ENCODE measurements at places on chromosomes 5 and 9.

DNA sequence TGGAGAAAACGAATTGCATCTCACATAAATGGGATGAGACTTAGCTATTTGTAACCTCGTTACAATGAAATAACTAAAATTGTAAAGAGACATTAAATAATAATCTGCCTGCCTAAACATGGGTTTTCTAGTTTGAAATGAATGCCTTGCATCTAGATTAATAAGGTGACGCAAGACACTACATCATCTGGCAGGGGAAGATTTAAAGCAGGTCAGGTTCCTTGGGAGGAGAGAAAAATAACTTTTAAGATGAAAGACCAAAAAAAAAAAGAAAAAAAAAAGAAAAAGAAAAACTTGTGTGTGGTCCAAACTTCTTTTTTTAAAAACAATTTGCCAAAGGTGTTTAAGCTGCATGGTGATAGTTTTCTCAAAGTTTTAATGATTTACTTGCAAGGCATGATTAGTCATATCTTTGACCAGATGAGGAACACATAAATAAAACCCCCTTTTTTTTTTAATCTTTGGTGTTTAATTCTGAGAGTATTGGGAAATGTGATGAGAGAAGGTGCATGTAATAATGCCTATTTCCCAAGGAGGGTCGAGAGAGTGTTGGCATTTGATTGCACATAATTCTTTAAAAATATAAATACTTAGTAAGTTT is 122.9 kb upstream of the ADAMTSL1 start:
- no peak overlapping the region for H3K27ac ChIP-seq
- no peaks in the 10 kb centered on the region for H3K36me3 ChIP-seq
- H3K4me1 ChIP-seq = peaks cover 5% of the 10 kb centered on the region
- H3K4me3 ChIP-seq = no peak overlapping the region
- no peaks in the 10 kb centered on the region for H3K27me3 ChIP-seq

DNA sequence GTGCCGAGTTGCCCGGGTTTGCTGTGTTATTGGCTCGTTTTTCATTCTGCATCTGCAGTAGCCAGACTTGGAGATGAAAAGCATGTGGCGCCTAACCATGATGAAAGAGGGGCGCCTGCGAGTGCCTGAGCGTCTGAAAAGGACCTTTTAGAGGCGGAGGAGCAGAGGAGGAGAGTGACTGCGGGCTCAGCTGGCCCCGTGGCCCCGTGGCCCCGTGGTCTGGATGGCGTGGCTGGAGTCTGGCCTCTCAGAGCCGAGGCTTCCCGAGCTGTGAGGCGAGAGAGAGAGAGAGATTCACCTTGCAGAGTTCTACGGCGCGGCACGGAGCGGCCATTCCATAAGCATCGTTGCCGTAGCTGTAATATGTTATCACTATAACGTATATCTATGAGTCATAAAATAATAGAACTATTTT is 55.3 kb upstream of the RNU6ATAC start:
- no peaks in the 10 kb centered on the region for H3K27me3 ChIP-seq
- H3K27ac ChIP-seq = no peak overlapping the region
- no peak for DNase-seq

- H3K4me1 ChIP-seq = peaks cover 3% of the 10 kb centered on the region
- no peaks in the 10 kb centered on the region for H3K27me3 ChIP-seq
- H3K36me3 ChIP-seq = no peaks in the 10 kb centered on the region
- no peak overlapping the region for H3K27ac ChIP-seq
Observed at GRCh38 chr5:123204251-123204650, 115.2 kb downstream of the PRDM6 start.

GRCh38 chr5:160507221-160507721 is 85.6 kb downstream of the PTTG1 start:
- H3K36me3 ChIP-seq = no peaks in the 10 kb centered on the region
- no peaks in the 10 kb centered on the region for H3K27me3 ChIP-seq
- peak; percentile 83 for DNase-seq
- H3K27ac ChIP-seq = peak overlapping the region; percentile 63

GRCh38 chr9:111900151-111900857 is 3.7 kb downstream of the UGCG start:
- no peaks in the 10 kb centered on the region for H3K36me3 ChIP-seq
- no peaks in the 10 kb centered on the region for H3K27me3 ChIP-seq
- peaks cover 16% of the 10 kb centered on the region for H3K4me1 ChIP-seq
- peak overlapping the region; percentile 13 for H3K4me3 ChIP-seq

DNA sequence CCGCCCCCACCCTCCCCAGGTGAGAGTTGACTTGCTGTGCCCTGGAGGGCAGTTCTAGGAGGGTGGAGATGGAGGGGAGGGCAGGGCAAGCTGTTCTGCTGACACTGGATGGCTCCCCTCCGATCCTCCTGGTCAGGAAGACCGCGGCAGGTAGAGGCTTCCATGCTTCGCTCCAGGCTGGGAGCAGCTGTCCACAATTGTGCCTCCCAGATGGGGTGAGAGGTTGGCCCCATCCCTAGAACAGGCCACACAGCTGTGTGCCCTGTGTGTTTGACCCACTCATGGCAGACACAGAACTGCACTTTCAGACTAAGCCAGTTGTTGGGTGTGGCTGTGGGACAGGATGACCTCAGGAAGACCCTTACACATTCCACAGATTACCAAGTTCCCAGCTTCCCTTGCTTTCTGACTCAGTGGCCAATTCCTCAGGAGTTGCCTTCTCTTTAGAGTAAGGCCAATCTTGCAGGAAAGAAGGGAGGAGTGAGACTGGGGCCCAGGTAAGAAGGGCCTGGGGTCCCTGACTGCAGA is 72.1 kb upstream of the HSPA9 start:
- H3K4me3 ChIP-seq = no peak overlapping the region
- DNase-seq = peak; percentile 50
- H3K4me1 ChIP-seq = peaks cover 5% of the 10 kb centered on the region
- no peaks in the 10 kb centered on the region for H3K36me3 ChIP-seq

- no peaks in the 10 kb centered on the region for H3K27me3 ChIP-seq
- no peaks in the 10 kb centered on the region for H3K36me3 ChIP-seq
- peak; percentile 12 for DNase-seq
- H3K27ac ChIP-seq = peak overlapping the region; percentile 42
Observed at GRCh38 chr5:174798551-174798951, 74.2 kb downstream of the MSX2 start.

DNA sequence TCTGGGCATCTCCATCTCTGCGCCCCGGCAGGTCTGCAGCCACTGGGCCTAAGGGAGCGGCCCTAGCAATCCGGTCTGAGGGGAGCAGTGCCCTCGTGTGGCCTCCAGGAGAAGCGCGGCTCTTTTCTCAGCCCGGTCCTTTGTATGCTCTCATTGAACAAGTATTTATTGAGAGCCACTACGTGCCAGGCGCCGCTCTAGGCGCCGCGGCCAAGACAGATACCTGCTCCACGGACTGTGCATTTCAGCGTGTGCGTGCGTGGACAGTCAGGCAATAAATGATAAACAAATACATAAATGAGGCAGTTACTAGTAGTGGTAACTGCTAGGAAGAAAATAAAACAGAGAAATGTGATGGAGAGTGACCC is 2.3 kb upstream of the SLC4A9 start:
- peak; percentile 62 for DNase-seq
- peaks cover 4% of the 10 kb centered on the region for H3K4me1 ChIP-seq
- peak overlapping the region; percentile 32 for H3K27ac ChIP-seq
- no peaks in the 10 kb centered on the region for H3K36me3 ChIP-seq

GRCh38 chr9:123678038-123678877 is 251.7 kb downstream of the DENND1A start:
- no peaks in the 10 kb centered on the region for H3K27me3 ChIP-seq
- H3K4me1 ChIP-seq = no peaks in the 10 kb centered on the region
- H3K4me3 ChIP-seq = no peak overlapping the region
- DNase-seq = peak; percentile 15

GRCh38 chr9:36788534-36788933 is 215.8 kb downstream of the MELK start:
- peaks cover 2% of the 10 kb centered on the region for H3K27me3 ChIP-seq
- H3K4me3 ChIP-seq = no peak overlapping the region
- DNase-seq = no peak
- H3K27ac ChIP-seq = no peak overlapping the region

- DNase-seq = no peak
- no peaks in the 10 kb centered on the region for H3K27me3 ChIP-seq
- H3K4me3 ChIP-seq = peak overlapping the region; percentile 95
- H3K36me3 ChIP-seq = no peaks in the 10 kb centered on the region
Observed at GRCh38 chr5:128083811-128084227, 253 bp downstream of the SLC12A2 start.

GRCh38 chr5:140319833-140320232 is 16.9 kb upstream of the PFDN1 start:
- H3K36me3 ChIP-seq = no peaks in the 10 kb centered on the region
- H3K4me3 ChIP-seq = no peak overlapping the region

- DNase-seq = peak; percentile 5
- H3K27me3 ChIP-seq = no peaks in the 10 kb centered on the region
- no peak overlapping the region for H3K27ac ChIP-seq
Observed at GRCh38 chr9:122318284-122318683, 52.5 kb upstream of the PTGS1 start.

DNA sequence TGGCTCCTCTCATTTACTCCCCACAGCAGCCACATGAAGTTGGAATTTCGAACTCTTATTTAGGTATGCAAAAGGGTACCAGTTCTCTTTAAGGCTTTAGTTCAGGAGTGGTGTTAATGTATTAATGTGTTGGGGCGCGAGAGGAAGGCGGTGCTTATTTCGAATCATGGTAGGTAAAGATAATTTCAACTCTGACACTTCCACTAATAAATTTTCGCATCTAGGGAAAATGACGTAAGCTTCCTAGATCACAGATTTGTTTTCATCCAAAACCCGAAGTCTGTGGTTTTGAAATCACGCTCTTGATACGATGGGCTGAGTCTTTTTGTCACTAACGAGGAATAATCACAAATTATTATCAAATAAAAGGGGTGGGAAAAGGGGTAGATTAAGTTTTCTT is 681 bp downstream of the PPWD1 start:
- no peaks in the 10 kb centered on the region for H3K36me3 ChIP-seq
- peak overlapping the region; percentile 92 for H3K27ac ChIP-seq
- DNase-seq = no peak
- H3K27me3 ChIP-seq = no peaks in the 10 kb centered on the region

GRCh38 chr9:127370672-127371648 is 26.0 kb upstream of the SLC2A8 start:
- H3K27ac ChIP-seq = no peak overlapping the region
- no peak overlapping the region for H3K4me3 ChIP-seq
- no peaks in the 10 kb centered on the region for H3K36me3 ChIP-seq

GRCh38 chr5:67577424-67577823 is 380.8 kb upstream of the CD180 start:
- H3K4me3 ChIP-seq = no peak overlapping the region
- H3K27me3 ChIP-seq = no peaks in the 10 kb centered on the region
- H3K36me3 ChIP-seq = no peaks in the 10 kb centered on the region
- DNase-seq = peak; percentile 76

DNA sequence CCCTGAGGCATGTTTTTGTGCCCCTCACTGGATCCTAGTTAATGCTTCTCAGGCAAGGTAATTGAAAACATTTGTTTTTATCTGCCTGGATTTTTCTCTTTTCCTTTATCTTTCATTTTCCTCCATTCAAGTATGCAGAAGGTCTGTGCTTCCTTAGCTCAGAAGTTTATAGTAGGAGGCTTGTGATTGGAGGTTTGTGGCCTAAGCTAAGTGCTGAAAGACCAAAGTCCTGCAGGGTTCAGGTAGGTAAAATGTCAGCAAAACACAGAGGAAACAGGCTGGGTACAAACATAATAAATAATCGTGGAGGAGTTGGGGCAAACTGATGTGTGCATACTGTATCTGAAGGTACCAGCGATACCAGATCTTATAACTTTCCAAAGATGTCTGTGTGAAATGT is 230.9 kb upstream of the KLF4 start:
- H3K27ac ChIP-seq = no peak overlapping the region
- H3K36me3 ChIP-seq = no peaks in the 10 kb centered on the region
- H3K4me3 ChIP-seq = no peak overlapping the region
- DNase-seq = no peak
- no peaks in the 10 kb centered on the region for H3K4me1 ChIP-seq

DNA sequence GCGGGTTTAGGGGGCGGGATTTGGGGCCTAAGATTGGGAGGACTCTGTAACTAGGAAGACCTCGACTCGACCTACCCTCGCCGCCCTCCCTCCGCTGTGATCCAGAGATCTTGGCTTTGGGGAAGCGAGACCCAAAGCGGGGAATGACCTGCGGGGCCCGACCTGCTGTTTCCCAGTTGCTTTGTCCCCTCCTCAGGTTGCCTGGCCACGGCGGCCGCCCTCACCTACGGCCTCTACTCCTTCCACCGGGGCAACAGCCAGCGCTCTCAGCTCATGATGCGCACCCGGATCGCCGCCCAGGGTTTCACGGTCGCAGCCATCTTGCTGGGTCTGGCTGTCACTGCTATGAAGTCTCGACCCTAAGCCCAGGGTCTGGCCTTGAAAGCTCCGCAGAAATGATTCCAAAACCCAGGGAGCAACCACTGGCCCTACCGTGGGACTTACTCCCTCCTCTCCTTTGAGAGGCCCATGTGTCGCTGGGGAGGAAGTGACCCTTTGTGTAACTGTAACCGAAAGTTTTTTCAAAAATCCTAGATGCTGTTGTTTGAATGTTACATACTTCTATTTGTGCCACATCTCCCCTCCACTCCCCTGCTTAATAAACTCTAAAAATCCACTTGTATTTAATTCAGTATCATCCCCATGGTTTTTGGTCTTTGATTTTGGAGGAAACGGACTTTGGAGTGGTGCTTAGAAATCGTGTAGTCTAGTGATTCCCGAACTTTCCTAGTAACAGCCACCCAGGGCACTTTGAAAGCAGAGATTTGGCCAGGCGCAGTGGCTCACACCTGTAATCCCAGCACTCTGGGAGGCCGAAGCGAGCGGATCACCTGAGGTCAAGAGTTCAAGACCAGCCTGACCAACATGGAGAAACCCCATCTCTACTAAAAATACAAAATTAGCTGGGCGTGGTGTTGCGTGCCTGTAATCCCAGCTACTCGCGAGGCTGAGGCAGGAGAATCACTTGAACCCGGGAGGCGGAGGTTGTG is 878 bp downstream of the HIGD2A start:
- H3K27ac ChIP-seq = peak overlapping the region; percentile 95
- no peaks in the 10 kb centered on the region for H3K27me3 ChIP-seq
- H3K4me3 ChIP-seq = peak overlapping the region; percentile 76
- peaks cover 13% of the 10 kb centered on the region for H3K4me1 ChIP-seq

- H3K4me3 ChIP-seq = no peak overlapping the region
- H3K27ac ChIP-seq = no peak overlapping the region
- H3K36me3 ChIP-seq = no peaks in the 10 kb centered on the region
- H3K27me3 ChIP-seq = no peaks in the 10 kb centered on the region
- no peaks in the 10 kb centered on the region for H3K4me1 ChIP-seq
- DNase-seq = no peak
Observed at GRCh38 chr5:124796495-124796894, 50.1 kb upstream of the ZNF608 start.

DNA sequence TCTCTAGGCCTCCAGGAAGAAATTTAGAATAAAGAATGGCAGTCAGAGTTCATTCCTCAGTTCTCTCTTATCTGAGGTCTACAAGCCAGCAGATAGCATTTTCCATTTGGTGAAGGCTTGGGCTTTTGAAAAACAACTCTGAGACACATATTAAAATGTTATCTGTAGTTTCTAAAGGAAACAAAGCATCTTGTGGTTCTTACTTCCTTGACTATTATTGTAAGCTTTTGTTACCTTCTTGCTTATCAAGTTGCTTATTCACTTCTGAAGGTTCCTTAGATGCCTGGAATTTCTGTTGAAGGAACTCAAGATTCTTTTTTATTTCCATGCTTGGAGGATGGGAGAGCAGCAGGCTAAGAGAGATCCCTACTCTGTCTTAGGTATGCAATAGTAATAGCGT is 79.2 kb upstream of the MRPS30 start:
- no peak overlapping the region for H3K27ac ChIP-seq
- DNase-seq = no peak
- H3K36me3 ChIP-seq = no peaks in the 10 kb centered on the region
- no peaks in the 10 kb centered on the region for H3K4me1 ChIP-seq
- H3K27me3 ChIP-seq = no peaks in the 10 kb centered on the region
